Hepatocyte (in vitro differentiated cells): ENCODE measurements at places on chromosomes 11 and 22.
A peak's percentile ranks its signal among the peaks of the same experiment; 100 is the strongest.

DNA sequence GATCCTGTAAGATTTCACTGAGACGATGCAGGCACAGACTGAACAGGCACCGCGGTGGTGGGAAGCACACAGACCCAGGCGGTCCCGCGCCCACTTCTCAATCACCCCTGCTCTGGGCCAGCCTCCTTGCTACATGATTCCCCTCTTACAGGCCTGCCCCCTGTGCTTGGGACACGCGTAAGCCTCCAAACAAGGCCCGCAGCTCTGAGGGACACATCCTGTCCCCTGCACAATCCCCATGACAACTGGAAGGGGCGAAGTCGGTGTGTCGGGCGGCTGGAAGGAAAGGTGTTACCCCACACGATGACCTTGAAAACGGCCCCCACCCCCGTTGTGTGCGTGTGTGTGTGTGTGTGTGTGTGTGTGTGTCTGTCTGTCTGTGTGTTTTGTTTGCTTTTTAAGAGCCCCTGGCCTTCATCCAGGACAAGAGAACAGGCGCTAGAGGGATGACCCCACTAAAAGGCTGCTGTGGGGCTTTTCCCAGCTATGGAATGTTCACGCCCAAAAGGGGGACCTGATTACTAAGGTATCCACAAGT, 13.1 kb downstream of the CELSR1 start:
- no peak for DNase-seq

DNA sequence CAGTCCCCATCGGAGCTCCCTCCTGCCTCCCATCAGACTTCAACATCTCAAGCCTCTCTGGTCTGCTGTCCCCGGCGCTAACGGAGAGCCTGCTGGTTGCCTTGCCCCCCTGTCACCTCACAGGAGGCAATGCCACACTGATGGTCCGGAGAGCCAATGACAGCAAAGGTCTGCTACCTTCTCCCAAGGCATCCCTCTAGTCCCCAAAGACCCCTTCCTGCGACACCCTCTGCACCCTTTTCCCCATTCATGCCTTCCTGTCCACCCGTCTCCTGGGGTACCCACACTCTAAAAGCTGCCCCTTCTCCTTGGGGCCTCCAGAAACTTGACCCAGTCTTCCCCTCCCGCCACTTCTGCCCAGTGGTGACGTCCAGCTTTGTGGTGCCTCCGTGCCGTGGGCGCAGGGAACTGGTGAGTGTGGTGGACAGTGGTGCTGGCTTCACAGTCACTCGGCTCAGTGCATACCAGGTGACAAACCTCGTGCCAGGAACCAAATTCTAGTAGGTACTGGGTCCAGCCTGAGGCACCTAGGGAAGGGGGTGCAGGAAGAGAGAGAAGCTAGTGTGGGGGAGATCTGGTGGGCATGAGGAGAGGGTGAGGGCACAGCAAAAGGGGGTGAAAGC, 860 bp downstream of the UPK2 start:
- no peak for DNase-seq

DNA sequence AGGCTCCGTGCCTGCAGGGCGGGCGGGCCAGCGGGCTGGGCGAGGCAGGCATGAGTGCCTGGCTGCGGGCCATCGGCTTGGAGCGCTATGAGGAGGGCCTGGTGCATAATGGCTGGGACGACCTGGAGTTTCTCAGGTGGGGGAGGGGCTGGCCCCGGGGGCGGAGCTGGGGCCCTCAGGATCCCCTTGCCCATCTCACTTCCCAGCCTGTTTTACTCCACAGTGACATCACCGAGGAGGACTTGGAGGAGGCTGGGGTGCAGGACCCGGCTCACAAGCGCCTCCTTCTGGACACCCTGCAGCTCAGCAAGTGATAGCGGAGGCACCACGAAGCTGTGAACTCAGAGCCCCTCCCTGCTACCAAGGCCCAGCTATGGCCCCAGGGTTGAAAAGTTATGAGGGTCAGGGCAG, 5.9 kb downstream of the PHOX2A start:
- DNase-seq, result peak; percentile 82

- no peak for DNase-seq
Measured at GRCh38 chr22:21697880-21698279, 32.1 kb downstream of the PPIL2 start.

GRCh38 chr11:105611572-105612441, 1.9 kb downstream of the GRIA4 start:
- DNase-seq, result no peak

DNA sequence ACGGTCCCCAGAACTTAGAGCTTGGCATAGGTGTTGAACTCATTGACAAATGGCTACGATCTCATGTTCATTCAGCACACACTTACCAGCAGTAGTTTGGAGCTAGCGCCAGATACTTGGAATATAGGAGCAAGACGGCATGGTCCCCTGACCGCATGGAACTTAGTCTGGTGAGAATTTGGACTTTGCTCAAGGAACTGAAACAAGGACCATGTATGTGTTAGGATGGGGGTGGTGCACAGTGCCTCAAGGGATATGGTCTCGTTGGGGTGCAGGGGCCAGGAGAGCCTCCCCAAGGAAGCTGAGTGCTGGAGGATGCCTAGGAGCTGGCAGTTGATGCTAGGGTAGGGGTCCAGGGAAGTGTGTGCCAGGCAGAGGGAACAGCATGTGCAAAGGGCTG, 119.2 kb downstream of the KIAA1671 start:
- no peak for DNase-seq

DNA sequence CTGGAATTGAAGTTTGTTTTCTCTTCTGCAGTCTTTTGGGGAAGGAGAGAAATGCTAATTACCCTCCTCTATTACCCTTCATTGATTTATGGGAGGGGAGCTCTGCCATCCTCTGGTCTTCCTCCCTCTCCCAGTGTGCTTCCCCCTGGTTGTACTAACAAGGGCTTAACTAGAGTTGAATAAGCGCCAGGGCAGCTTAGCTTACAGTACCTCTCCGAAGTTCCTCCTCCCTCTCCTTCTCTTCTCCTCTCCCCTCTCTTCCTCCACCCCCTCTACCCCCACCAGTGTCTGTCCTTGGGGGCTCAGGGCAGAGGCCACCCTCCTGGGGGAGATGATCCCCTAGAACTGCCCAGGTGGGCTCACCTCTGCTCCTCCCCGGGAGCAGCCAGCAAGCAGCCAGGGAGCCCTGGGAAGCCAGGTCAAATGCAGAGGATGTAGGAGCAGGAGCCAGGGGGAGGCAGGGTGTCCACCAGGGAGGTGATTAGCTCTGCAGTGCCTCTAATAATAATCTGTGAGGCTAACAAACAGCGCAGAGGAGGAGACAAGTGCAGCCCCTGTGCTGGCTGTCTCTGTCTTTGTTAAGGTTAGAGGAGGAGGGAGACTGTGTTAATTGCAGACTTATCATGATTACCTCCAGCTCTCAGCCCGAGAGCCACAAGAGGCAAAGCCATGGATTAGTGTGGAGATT, 191.6 kb upstream of the CADM1 start:
- no peak for DNase-seq

GRCh38 chr11:36605221-36606216, 7.5 kb upstream of the RAG2 start:
- no peak for DNase-seq

DNA sequence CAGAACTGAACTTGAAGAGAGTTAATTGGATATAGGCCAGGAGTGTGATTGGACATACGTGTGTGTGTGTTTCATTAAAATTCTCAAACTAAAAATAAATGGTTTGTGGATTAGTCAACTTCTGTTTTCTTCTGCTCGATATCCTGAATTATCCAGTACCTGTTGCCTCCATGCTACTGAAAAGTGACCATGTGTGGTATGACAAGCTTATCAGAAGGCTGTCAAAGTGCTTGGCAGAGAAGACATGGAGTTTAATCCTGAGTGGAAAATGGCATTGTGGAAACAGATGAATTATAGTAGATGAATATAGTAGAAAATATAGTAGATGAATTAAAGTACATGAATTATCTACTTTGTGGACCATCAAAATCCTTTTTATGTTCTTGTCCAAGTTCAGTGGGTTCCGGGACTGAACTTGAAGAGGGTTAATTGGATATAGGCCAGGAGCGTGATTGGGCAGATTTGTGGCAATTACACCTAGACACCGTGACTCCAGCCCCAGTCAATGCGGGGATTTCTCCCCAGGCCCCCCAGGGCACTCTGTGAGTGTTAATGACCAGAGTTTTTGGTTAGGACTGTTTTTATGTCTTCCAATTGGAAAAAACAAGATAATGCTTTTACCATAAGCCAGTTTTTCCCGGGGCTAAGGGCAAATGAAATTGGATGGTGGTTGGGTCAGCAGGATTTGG, 30.1 kb downstream of the GRAMD1B start:
- no peak for DNase-seq

GRCh38 chr11:45022294-45023064, 71.8 kb upstream of the TP53I11 start:
- no peak for DNase-seq

GRCh38 chr11:34013898-34014571, 37.5 kb upstream of the CAPRIN1 start:
- no peak for DNase-seq

DNA sequence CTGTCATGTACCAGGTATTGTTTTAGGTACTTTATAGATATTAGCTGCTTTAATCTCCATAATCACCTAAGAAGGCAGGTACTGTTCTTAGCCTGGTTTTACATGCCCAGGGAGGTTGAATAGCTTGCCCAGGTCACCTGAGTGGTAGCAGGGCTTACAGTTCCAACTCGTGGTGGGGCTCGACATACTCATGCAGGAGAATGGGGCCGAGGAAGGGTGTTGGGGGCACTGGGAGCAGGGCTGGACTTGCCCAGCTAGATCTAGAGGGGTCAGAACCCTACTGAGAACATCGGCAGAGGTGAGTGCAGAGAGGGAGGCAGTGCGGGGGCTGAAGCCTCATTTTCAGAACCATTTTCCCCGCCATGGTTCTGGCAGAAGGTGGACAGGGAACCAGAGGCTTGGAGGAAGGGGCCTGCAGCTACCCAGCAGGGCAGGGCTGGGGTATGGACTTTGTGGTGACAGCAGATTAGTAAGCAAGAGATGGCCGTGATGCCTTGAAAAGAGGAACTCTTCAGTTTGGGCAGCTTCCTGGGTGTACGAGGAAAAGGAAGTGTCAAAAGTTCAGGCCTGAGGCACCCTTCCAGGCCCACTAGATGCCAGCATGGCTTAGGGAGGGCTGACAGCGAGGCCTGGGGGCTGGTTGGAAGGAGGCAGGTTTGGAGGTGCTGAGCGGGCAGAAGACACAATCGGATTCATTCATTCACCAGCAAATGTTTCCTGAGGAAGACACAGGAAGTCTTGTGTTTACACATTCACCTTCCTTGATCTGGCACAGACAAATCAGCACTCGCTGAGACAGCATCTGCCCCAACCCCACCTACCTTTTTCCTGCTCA, 54.7 kb upstream of the LYVE1 start:
- DNase-seq, result no peak

DNA sequence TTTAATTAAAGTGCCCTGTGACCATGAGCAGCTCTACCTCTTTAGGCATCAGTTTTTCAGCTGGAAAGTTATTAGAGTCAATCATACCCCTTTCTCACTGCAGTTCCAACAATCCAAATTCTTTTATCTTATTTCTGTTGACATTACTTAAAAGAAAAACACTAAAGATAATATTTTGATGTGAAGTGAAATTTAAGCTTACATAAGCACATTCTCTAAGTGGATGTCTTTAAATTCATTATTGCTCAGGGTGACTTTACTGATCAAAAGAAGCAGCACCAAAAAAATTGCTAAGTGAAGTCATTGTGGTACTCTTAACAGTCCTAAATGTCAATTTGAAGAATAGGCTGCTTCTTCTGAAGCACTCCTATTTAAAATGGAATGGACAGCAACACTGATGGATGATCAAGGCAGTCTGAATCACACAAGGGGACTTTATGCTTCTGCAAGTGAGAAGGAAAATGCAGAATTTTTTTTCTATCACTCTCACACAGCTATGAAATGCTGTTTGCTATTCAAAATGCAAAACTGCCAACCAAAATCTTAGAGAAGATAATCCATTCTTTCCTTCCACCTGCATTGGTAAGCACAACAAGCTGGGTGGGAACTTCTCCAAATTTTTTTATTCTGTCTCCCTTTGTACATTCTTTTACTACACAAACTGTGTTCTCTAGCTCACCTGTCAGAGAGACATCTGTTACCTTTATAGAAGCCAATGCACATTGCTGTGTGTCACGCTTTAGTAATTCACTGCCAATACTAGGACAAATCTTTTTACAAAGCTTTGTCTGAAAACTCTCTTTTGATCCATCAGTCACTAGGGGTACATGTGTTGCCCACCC, 179.9 kb downstream of the GRIA4 start:
- no peak for DNase-seq

DNA sequence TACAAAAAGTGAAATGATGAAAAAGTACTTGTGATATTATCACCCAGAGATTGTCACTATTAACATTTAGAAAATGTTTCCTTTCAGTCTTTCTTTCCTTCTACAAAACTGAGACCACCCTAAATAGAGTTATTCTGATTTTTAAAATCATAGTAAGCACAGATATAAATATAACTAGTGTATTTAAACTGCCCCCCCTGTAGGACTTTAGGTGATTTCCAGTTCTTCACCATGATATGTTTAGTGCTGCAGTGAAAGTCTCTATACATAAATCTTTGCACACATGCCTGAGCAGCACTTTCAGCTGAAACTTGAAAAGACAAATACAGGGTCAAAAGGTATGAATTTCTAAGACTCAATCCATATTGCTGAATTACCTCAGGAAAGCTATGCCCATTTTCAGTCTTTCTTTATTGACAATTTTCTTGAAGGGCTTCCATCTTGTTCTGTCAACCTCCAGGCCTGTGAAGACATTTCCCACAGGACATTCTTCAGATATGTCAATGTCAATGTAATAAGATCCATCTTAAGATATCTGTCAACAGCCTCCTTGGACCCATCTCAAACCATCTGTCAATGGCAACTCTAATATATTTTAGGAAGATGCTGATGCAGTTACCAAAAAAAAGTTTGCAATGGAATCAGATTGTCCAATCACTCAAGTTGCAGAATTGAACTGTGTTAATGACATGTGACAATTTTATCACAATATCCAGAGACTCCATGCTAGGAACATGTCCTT, 30.8 kb upstream of the LDLRAD3 start:
- no peak for DNase-seq

- DNase-seq, result peak; percentile 34
Measured at GRCh38 chr11:63745304-63746170, 23.0 kb downstream of the ZFTA start.

- no peak for DNase-seq
Measured at GRCh38 chr22:47197773-47198500, 435.5 kb downstream of the TBC1D22A start.

DNA sequence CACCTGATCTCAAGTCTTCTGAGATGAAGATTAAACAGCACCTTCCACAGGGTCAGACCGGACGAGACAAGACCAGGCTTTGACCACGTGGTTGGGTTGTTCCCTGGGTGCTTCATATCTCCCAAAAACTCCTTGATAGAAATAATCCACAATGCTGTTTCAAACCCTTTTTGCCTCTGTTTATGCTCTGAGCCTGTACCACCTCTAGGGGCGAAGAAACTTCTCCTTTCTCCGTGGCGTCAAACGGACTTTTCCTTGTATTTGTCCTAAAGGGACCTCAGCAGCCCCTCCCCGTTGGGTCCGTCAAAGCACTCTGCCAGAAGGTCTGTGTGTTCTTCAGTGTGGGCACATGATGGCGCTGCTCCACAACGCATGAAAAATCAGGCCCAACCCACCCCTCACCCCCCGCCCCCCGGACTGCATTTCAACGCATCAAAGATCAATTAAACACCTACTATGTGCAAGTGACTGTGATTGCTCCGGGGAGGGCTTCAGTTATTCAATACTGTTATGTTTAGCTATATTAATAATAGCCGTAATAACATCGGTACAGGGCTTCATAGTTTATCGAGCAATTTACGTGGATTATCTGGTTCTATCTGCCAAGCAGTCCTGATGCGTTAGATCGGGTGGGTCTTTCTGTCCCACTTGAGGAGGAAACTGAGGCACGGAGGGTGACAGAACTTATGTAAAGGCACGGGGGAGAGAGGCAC, 17.3 kb upstream of the EIF3D start:
- peak; percentile 67 for DNase-seq

- DNase-seq, result no peak
Measured at GRCh38 chr11:19992162-19992561, 168.1 kb downstream of the DBX1 start.
